ENCODE measurements at places on chromosomes 12 and 14.

DNA sequence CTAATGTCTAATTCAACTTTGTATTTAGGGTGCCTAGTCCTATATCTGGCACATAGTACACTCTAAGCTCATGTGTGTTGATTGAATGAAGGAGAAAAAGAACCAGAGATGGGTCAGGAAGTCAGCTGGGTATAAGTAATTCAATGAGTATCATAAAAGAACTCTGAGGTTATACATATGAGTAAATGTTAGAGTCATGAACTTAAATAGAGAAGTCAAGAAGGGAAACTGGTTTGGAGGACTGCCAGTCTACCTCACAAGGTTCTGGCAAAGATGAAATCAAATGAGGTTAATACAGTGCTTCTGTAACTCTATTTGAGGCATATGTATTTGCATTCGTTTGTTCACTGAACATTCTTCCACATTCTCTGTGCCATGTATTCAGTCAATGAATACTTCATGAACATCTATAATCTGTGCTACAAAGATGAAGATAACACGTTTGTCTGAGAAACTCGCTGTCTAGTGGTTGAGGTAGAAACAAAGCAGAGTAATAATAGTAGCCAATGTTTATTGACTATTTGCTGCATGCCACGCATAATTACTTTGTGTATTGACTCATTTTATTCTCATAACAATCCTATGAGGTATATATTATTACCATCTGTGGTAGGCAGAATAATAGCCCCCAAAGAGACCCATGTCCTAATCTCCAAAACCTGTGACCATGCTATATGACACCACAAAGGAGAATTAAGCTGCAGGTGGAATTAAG, 88.9 kb downstream of the PTGER2 start:
- DNase-seq: no peak

GRCh38 chr14:34064349-34064748, 113.5 kb upstream of the EGLN3 start:
- DNase-seq: no peak

GRCh38 chr14:105864651-105865265, 338.4 kb downstream of the TMEM121 start:
- DNase-seq: no peak

- DNase-seq: no peak
Observed at GRCh38 chr12:57063991-57064685, 14.2 kb upstream of the MYO1A start.

GRCh38 chr12:15183821-15184220, 37.4 kb downstream of the RERG start:
- DNase-seq: no peak

DNA sequence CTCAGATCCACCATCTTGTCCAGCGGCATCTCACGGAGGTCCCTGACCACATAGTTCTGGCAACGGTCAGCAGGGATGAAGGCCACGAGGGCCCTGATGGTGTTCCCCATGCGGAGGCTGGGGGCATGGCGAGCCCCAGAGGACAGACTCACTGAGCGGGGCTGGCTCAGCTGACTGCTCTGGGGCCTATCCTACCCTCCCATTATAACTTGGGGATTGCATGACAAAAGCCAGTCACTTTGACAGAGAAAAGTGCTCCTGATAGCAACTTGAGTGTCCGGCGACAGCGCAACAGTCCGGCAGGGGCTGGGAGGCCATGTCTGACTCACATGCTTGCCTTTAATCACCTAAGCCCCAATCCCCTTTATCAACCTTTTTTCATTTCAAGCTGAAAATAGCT, at the start of gene LRRC10:
LRRC10 (minus strand) TSS at position 179 of the 400 bp plus-strand sequence; CDS start at position 110, 69 bp downstream.
- no peak for DNase-seq

GRCh38 chr14:104680056-104680805, 9.2 kb upstream of the INF2 start:
- no peak for DNase-seq

DNA sequence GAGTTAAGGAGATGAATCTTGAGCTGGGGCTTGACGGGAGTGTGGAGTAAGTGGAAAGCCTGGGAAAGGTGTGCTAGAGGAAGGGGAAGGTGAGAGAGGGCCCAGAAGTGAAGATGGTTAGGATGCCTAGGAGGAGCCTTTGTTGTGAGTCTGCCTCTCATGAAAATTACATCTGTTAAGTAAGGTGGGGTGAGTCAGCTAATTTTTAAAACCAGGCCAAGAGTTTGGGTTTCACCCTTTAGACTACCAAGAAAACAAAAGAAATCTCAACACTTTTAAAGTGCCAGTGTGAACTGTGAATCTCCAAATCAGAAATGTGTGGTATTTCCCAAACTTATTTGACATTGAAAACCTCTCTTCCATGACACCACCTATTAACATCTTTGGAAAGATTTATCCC, 185.2 kb downstream of the CRADD start:
- DNase-seq: no peak

DNA sequence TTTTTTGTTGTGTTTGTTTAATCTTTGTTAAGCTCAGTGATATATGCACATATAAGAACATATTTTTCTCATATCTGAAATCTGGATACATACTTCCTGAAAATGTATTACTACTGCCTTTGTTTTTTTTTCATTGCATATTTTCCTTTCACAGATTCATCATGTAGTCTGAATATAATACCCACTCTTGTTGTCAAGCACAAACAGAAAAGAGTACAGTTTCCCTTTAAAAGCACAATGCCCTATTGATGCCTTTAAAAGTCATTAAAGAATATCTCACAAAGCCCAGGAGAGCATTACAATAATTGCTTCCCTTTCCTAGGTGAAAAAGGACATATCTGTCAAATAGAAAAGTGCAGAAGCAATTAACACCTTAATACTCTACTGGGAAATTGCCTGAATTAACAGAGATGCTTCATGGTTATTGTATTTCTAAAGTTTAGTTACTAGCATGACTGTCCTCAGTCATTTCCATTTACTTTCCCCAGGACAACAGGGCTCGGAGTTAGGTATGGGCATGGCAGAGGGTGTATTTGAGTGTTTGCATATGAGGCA, 107.4 kb downstream of the GRIP1 start:
- no peak for DNase-seq

DNA sequence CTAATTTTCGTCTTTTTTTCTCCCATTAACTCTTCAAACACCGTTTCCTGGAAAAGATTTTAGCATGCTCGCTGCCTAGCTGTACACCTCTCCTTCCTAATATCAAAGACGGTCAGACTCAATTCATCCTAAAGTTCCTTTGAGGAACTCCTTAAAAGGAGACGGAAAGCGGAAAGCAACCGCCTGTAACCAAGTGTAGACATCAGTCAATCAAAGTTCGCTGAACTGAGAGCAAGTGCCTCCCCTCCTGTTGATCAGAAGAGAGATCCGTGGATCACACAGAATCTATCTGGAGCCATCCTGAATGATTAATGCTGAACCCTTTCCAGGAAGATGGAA, 412 bp upstream of the TEP1 start:
- DNase-seq: peak; percentile 82

DNA sequence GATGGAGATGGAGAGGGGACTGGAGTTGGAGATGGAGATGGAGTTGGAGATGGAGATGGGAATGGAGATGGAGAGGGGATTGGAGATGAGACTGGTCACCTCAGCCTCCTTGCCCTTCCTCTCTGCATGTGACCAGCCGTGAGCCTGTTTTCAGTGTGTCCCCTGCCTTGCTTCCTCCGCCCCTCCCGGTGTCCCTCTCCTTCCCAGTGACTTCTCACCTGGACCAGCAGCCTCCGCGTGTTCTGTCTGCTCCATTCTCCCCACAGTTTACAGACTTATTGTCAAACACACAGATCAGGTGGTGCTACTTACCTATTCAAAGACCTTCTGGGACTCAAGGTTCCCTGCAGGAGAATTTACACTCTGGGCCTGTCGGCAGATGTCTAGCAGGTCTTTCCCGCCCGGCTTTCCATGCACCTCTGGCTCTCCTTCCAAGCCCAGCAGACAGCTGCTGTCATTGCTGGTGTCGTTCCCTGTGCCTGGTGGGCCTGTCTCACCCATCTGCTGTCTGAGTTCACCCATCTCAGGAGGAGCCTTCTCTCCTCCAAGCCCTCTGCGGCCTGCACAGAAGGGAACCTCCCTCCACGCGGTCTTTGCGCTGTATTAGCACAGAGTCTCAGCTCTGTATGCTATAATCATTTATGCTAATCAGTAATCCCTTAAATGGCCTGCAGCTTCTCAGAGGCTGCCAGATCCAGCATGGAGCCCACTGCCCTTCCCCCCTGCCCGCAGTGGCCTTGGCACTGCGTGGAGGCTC, 62.1 kb downstream of the ADGRD1 start:
- no peak for DNase-seq

- peak; percentile 14 for DNase-seq
Observed at GRCh38 chr12:121803861-121804416, at the start of gene SETD1B. TSS of gene SETD1B (plus strand) at chr12:121804009. CDS start at chr12:121804738, 729 bp downstream.

DNA sequence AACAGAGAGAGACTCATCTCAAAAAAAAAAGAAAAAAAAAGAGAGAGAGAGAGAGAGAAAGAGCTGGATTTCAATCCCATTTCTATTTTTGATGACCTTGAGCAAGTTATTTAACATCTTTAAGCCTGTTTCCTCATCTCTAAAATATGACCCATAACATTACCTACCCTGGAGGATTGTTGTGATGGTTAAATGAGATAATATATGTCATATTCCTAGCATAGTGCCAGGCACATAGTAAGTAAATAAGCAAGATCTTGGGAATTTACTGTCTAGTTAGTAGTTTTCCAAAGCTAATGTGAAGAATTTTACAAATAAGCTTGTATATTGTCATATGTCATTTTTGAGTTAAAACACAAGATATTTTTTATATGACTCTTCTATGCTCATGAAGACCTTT, 236.5 kb downstream of the PHLDA1 start:
- DNase-seq: no peak

DNA sequence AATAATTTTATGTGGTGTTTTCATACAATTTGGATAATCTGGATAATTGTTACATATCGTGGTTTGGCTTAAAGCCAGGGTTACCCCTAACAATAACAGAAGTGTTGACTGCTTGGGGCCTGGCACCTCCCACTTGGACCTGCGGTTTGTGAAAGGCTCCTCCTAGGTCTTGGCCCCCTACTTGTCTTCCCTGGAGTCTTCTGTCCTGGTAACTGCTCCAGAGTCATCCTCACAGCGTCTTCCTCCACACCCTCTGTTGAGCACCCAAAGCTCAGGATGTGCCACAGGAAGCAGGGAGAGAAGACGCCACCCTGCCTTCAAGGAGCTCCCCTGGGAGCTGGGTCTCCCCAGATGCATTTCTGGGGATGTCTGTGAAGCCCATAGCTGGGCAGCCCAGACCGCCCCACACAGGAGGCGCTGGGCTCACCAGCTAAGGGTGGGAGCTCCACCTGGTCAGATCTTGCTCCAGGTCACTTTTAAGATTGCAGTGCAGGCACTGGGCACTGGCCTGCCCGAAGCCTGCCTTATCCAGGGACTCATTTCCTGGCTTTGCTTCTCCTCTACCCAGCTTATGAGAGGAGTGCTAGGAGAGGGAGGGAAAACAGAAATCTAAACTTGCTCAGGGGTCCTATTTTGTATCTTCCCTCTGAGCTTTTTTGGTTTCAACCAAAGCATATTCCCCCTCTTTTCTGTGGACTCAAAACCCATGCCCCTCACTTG, 98.2 kb downstream of the ZFP36L1 start:
- no peak for DNase-seq

- DNase-seq: no peak
Observed at GRCh38 chr12:78375461-78375860, 489.1 kb upstream of the SYT1 start.

GRCh38 chr12:94033101-94033500, 115.3 kb upstream of the PLXNC1 start:
- no peak for DNase-seq

DNA sequence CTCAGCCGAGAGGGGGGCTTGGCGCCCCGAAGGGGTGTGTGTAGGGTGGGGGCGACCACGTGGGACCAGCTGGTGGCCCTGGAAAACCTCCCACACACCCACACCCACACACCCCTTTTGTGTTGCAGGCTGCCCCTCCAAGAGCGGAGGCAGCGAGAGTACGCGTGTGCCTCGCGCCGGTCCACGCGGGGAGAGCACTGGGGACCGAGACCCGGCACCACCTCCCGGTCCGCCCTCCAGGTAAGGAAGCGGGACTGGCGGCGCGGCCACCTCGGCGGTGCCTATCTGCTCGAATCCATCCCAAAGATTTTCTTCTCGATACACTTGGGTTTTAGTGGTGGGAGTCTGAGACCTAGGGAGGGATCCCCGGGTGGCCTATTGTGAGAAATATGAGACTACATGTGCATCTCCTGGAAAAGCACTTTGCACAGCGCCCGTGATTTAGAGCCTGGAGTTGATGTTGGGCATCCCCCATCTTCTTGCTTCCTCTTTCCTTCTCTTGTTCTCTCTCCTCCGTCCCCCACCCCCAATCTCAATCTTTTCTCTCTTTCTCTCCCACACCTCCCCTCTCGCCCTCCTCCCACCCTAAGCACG, 393 bp downstream of the SYT1 start:
- DNase-seq: peak; percentile 46

DNA sequence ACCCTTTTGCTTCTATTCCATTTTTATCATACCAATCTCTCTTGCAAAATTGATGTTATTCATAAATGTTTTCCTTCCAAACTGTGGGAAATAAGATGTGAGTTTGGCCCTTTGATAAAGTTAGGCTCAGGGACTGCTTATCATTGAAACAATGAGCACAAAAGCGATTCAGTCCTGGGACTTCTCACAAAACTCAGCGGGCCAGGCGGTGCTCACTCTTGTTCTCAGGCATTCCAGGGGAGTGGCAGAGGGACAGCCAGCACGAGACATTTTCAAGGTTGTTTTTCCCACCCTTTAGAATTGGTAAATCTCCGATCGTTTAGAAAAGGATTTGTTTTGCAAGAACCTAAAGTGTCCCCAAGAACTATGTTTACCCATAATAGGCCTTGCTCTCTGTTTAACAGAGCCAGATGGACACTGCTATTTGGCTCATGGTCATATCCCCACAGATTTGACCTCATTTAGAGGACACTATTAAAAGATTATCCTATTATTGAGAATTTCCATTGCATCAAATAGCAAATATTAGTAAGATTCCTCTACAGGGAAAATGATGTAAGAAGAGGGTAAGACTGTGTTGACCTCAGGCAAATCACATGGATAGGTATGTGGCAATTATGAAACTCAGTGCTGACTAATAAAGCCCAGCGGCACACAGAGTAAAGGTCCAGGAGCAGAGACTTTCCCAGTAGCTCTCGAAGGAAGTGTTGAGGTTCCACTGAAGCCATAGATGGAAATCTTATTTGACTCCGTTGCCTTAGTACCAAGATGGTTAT, 102.7 kb upstream of the USP44 start:
- no peak for DNase-seq

- DNase-seq: peak; percentile 61
Observed at GRCh38 chr14:55731311-55731872, 151.4 kb downstream of the KTN1 start.

GRCh38 chr14:89746654-89747053, 207.9 kb downstream of the EFCAB11 start:
- no peak for DNase-seq

DNA sequence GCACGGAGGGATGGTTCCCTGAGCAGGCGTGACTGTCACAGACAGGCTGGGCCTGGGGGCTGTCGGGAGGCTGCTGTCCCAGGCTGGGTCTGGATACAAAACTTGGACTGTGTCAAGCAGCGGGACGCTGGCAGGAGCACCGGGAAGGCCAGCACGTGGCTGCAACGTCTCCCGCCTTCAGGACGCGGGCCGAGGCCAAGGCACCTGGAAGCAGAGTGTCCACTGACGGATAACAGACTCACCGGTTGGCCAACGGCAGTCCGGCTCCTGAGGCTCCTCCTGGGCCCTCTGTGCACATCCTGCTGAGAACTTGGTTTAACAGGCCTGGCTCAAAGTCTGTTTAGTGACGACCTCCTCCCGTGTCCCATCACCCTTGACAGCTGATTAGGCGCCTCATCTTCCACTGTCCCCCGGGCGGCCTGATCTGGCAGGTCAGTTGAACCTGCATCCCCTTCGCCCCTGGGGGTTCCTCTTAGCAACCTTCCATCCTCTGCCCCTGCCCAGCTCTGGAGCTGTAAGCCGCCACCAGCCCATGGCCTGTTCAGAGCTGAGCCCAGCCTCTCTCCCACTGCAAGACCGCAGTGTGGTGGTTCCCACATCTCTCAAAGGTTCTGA, 2.5 kb downstream of the XRCC3 start:
- no peak for DNase-seq

All from DMS79 treated with DMSO at 0.1 percent for 48 hours (cell line).